ENCODE measurements at places on chromosomes 12 and 14. TPM values are rescaled to one million over a fixed set of nuclear protein-coding genes. Genes with fewer than 3 reads are reported as not detected.

The CIT gene
- total RNA-seq = 50.8 TPM

DNA sequence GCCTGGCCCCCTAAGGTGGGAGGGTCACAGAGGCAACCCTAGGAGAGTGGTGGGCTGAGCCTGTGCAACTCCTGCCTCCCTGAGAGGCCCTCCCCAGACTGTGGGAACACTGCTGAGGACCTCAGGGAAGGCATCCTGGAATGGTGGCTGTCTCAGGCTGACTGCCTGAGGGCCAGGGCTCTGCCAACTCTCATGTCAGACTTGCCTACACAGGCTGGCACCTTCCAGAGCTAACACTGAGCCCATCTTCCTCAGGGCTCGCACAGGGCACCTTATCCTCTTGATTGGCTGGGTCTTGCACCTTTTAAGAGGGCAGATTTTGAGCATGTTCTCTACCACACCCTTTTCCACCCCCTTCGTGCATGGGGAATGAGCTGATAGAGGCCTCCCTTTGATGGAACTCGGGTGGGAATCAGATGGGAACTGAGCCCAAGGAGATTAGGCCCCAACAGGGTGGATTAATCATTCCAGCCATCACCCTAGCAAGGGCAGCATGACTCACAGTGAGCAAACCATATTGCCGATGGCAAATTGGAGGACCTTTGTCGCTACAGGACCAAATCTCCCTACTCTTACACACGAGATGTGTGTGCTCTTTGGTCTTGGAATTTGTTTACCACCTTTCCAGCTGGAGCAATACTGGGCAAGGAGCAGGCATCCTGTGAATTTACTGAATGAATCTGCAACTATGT lies 702.8 kb downstream of the VRK1 start:
- H3K27ac ChIP-seq = no peak overlapping the region
- DNase-seq = no peak
- H3K4me3 ChIP-seq = no peak overlapping the region
- peaks cover 2% of the 10 kb centered on the region for H3K27me3 ChIP-seq

The SSTR1 gene
- 117 TPM for total RNA-seq

- no peak for DNase-seq
- H3K36me3 ChIP-seq = no peaks in the 10 kb centered on the region
- no peaks in the 10 kb centered on the region for H3K4me1 ChIP-seq
- H3K4me3 ChIP-seq = no peak overlapping the region
Measured at GRCh38 chr12:3417937-3418462, 73.0 kb upstream of the PRMT8 start.

GRCh38 chr12:70002912-70003255 lies 177.9 kb downstream of the MYRFL start:
- H3K27me3 ChIP-seq = no peaks in the 10 kb centered on the region
- H3K36me3 ChIP-seq = no peaks in the 10 kb centered on the region
- H3K4me3 ChIP-seq = no peak overlapping the region
- no peak for DNase-seq
- no peak overlapping the region for H3K27ac ChIP-seq

DNA sequence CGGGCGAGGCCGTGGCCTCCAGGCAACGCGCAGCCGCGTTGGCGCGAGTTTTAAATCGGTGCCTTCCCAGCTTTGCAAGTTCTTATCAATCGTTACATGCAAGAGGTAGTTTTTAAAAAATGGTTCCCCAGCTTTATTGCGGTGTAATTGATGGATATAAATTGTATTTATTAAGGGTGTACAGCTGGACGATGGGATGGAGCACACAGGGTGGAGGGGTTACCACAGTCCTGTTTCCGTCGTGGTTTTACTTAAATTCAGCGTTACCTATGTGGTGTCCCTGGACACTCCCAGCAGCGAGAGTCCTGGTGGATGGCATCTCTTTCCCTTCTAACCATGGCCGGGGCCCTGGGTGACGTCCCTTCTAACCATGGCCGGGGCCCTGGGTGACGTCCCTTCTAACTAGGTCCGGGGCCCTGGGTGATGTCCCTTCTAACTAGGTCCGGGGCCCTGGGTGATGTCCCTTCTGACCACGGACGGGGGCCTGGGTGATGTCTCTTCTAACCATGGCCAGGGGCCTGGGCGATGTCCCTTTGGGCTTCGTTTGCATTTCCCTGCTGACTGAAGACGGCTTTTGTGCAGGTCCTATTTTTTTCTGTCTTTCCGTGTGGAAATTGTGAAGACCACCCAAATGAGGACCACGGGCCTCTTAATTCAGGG lies 97.9 kb downstream of the TNFAIP2 start:
- H3K4me3 ChIP-seq = no peak overlapping the region
- DNase-seq = no peak
- H3K36me3 ChIP-seq = no peaks in the 10 kb centered on the region
- H3K4me1 ChIP-seq = no peaks in the 10 kb centered on the region
- peaks cover 54% of the 10 kb centered on the region for H3K27me3 ChIP-seq
- no peak overlapping the region for H3K27ac ChIP-seq

DNA sequence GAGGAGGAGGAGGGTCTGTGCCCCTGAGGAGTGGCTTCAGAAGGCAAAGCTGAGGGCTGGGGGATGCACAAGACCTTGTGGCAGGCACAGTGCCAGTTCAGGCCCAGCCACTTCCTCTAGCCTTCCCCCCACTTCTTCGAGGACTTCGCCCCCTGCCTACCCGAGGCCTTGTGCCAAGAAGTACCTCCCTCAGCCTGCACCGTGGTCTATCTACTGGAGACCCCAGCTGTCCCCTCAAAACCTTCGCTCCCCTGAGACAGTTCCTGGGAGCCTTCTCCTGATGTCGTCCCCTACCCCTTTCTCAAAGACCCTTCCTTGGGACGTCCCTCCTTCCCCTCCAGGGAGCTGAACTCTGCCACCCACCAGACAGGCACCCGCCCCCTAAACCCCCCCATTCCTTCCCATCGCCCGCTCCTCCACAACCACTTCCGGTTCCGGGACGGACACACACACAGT lies 604 bp downstream of the ZNF384 start:
- H3K36me3 ChIP-seq = peaks cover 29% of the 10 kb centered on the region
- no peak for DNase-seq
- H3K4me3 ChIP-seq = peak overlapping the region; percentile 92
- peaks cover 3% of the 10 kb centered on the region for H3K27me3 ChIP-seq
- peak overlapping the region; percentile 97 for H3K27ac ChIP-seq

DNA sequence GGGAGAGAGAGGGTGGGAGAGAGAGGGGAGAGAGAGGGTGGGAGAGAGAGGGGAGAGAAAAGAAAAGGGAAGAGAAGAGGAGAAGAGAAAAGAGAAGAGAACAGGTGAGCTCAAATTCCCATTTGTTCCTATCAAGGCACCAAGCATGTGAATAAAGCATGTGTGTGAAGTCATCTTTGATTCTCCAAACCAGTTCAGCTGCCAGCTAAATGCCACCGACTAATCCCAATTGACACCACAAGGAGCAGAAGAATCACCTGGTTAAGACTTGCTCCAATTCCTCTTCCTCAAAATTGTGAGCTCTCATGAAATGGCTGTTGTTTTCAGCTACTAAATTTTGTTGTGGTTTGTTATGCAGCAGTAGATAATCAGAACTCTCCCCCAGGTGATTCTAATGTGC lies 188.9 kb downstream of the TMX1 start:
- no peak overlapping the region for H3K27ac ChIP-seq
- H3K36me3 ChIP-seq = no peaks in the 10 kb centered on the region
- DNase-seq = no peak
- H3K27me3 ChIP-seq = no peaks in the 10 kb centered on the region
- no peak overlapping the region for H3K4me3 ChIP-seq
- peaks cover 37% of the 10 kb centered on the region for H3K4me1 ChIP-seq

GRCh38 chr12:2214411-2214810 lies 161.6 kb downstream of the CACNA1C start:
- peaks cover 18% of the 10 kb centered on the region for H3K4me1 ChIP-seq
- no peak overlapping the region for H3K4me3 ChIP-seq
- no peaks in the 10 kb centered on the region for H3K27me3 ChIP-seq
- H3K27ac ChIP-seq = no peak overlapping the region

DNA sequence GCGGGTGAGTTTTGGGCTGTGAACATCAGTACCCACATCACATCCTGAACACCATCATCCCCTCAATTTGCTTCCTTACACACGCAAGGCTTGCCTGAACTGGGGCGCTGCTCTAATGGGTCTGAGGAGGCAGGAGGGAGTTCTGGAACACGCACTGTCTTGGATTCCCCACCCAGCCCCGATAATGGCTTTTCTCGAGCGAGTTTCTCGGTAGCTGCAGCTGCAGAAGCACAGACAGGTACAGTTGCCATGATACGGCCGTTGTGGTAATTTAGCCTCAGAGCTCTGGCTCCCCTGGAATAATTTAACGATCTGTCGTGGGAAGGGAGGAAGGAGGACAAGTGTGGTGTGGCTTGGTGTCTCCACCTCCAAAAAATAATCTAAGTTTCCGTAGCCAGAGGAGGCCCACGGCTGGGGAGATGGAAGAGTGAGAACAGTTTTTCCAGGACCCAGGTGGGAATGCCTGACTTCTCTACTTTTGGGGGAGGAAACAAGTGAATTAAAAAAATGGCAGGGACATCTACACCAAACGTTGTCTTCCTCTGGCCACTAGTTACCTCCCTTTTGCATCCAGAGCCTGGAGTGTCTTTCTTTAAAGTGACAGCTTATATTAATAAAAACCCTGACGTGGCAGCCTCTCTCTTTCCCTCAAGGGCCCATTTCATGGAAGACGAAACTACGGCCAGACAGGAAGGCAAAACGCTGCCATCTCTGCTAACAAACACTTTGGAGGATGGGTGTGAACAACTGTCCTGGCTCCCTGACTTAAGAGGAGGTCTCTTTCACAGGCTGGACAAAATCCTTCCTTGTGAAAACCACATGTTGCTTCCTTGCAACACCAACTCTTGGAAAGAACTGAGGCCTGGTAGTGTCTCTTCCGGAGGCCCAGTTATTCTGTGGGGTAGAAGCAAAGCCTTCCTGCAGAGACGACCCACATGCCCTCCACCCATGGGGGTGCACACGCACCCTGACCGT lies 84.8 kb downstream of the RBM19 start:
- no peak overlapping the region for H3K27ac ChIP-seq
- no peak overlapping the region for H3K4me3 ChIP-seq
- no peaks in the 10 kb centered on the region for H3K4me1 ChIP-seq
- H3K36me3 ChIP-seq = peaks cover 15% of the 10 kb centered on the region

DNA sequence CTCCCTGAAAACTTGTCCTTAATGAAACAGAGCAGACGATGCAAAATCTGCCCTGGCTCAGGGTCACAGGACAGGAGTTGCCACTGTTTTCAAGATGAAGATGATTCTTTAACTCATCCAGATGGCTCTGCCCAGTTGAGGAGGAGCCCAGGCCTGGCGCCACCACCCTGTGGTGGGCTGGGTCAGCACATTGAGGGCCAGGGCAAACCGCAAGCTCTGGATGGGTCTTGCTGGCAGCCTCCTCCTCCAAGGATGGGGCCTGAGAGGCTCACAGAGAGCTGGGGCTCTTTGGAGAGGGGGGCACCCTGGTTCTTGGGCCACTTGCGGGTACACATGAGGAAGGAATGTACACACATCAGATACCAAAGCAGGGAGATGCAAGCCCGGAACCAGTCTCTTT lies 158.2 kb downstream of the NUAK1 start:
- no peak overlapping the region for H3K4me3 ChIP-seq
- no peaks in the 10 kb centered on the region for H3K27me3 ChIP-seq
- H3K27ac ChIP-seq = no peak overlapping the region
- no peak for DNase-seq
- H3K36me3 ChIP-seq = peaks cover 5% of the 10 kb centered on the region

GRCh38 chr14:93184391-93185348 lies at the start of the genes LYSET and MOAP1:
LYSET (plus strand) TSS chr14:93185317; CDS start chr14:93185406, 89 bp downstream.
MOAP1 (minus strand) TSS chr14:93184897; CDS start chr14:93184242, 655 bp downstream.
- H3K4me1 ChIP-seq = peaks cover 36% of the 10 kb centered on the region
- peaks cover 9% of the 10 kb centered on the region for H3K36me3 ChIP-seq
- H3K27ac ChIP-seq = peak within 1 kb of the TSS; percentile 95
- peak within 1 kb of the TSS; percentile 98 for H3K4me3 ChIP-seq
- no peaks in the 10 kb centered on the region for H3K27me3 ChIP-seq

- DNase-seq = peak; percentile 55
- H3K4me1 ChIP-seq = peaks cover 18% of the 10 kb centered on the region
- H3K27me3 ChIP-seq = no peaks in the 10 kb centered on the region
- peak overlapping the region; percentile 86 for H3K27ac ChIP-seq
- H3K36me3 ChIP-seq = peaks cover 44% of the 10 kb centered on the region
Measured at GRCh38 chr12:89439941-89440340, 84.7 kb downstream of the GALNT4 start.

GRCh38 chr12:9741726-9742125 lies 8.8 kb upstream of the CLECL1 start:
- H3K36me3 ChIP-seq = no peaks in the 10 kb centered on the region
- no peak for DNase-seq
- H3K27me3 ChIP-seq = peaks cover 13% of the 10 kb centered on the region
- peaks cover 6% of the 10 kb centered on the region for H3K4me1 ChIP-seq

Data from HFFc6 (cell line).